ENCODE measurements at places on chromosomes 5 and 9.

DNA sequence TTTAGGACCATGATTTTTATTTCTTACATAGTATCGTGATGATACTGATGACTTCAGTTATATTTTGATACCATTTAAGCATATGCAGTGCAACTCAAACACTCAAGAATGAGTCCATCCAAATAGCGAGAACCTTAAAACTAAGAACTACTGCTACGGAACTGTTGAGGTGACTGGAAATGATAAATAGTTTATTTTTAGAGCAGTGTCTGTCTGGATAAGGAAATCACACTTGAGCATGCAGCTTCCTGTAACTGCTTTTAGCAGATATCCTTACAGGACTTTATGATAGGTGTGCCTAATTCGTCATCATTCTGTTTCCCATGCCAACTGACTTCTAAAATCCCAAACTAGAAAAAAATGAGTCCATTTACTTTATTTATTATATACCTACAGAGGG lies 85.5 kb downstream of the ADGRV1 start:
- no peak for DNase-seq

GRCh38 chr9:18208166-18209059 lies 265.5 kb upstream of the ADAMTSL1 start:
- no peak for DNase-seq

GRCh38 chr9:136984464-136985026 lies 1.8 kb downstream of the LCNL1 start:
- no peak for DNase-seq

GRCh38 chr5:113029614-113030013 lies 53.0 kb downstream of the DCP2 start:
- DNase-seq: no peak

DNA sequence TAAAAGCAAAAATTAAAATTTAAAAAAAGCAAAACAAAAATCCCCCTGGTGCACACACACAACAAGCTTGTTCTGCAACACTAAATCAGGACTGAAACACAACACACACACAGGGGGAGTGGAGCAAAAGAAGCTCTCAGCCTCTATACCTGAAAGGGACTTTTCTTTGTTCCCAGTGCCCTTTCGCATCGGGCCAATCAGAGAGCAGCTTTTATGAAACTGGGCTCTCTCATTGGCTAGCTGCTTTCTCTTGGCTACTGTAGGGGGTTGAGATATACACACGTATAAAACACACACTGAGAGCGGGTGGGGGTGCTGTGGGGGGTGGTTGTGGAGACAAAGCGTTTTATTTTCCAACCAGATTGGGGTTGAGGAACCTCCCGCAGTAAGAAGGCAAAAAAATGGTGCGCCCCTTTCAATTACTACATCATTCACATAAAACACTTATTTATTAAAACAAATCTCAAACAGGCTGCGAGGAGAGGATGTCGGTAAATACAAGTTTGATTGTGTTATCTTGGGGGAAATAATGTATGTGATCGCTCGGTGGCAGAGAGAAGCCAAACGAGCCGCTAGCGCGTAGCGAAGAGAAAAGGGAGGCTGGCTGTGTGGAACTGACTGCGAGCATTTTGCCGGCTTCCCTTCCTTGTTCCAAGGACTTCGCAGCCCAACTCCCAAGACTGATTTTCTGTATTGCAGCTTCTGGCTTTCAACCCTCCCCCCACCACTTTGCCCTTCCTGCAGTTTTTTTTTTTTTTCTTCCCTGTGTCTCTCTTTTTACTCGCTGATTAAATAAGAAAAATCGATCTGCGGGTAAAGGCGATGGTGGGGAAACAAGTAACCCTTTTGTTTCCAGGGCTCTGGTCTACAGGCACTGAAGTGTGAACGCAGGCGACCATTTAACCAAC lies 2.5 kb upstream of the ZNF608 start:
- DNase-seq: no peak

DNA sequence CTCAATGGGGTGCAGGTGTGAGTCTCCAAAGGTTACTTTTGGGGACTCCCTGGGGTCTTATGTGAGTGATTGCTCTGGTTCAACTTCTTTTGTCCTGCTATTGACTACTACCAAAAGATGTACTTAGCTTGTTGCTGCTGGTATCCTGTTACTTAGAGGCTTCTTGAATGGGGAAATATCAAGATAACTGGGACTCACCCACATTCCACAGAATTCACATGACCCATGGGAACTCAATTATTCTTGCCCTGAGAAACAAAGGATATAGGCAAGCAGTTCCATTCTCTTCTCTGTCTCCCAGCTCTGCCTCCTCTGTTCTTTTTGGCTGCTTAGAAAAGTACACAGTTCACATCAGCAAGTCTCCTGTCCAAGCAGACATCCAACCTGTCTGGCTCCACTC lies 105.9 kb downstream of the UNC13B start:
- DNase-seq: no peak

- DNase-seq: no peak
Measured at GRCh38 chr5:167412556-167412955, 878.9 kb upstream of the WWC1 start.

DNA sequence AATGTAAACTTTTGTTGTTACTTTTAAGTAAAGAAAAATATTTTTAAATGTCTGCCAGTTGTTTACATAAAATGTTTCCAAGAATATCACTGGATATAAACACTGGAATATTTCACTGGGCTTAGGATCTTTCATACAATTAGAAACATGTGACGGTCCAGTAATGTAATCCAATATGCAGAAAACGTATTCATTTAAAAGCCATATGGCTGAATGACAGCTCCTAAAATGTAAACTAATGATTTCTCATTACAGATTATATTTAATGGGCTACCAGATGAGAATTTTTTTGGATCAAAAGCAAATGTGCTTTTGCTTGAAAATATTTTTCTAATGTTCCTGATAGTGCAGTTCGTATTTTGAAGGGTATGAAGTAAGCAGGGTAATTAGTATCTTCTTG lies 124.3 kb downstream of the TTC39B start:
- no peak for DNase-seq

GRCh38 chr9:2269778-2270177 lies 254.6 kb downstream of the SMARCA2 start:
- DNase-seq: no peak

DNA sequence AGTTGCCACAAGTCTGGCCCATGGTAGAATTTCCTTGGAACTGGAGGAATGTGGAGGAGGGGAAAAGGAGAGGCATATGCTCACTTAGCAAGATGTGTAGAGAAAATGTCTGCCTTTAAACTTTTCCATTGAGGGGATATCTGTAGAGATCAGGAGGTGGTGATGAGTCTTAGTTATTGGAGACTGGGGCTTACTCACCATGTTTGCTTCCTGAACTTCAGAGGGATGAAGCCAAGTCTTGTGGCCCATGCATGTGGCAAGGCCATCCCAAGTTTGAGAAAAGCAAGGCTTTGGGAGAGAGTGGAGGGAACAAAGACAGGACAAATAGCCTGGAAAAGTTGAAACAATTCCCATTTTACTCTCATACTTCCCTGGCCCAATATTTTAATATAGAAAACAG lies 124.5 kb downstream of the GDNF start:
- DNase-seq: no peak

- no peak for DNase-seq
Measured at GRCh38 chr5:67377631-67378030, 181.0 kb upstream of the CD180 start.

GRCh38 chr9:78782858-78783257 lies 485.9 kb downstream of the PSAT1 start:
- no peak for DNase-seq

DNA sequence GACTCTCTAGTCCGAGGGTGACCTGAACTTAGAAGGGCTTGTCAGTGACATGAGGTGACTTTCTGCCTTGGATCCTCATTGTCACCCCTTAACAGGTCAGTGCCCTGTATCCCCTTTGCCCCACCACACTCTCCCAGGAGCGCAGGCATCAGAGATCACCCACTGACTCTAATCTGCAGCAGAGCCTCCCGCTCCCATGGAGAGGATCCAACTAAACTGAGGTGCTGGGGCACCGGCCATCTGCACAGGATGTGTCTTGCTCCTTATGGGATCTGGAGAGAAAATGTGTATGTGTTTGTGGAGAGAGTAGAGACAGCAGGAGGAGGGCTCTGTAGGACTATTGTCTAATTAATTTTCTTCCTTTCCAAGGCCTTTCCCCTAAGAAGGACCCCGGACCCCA lies 213.7 kb downstream of the ROR2 start:
- DNase-seq: no peak

GRCh38 chr5:91175708-91176107 lies 207.4 kb downstream of the ARRDC3 start:
- DNase-seq: no peak

Data from stimulated activated CD8-positive, alpha-beta memory T cell treated with anti-CD3 and anti-CD28 coated beads, Interleukin-4, amount 100 ng/mL, for 1 hour (primary cell).